ENCODE measurements at places on chromosomes 1 and 21.

DNA sequence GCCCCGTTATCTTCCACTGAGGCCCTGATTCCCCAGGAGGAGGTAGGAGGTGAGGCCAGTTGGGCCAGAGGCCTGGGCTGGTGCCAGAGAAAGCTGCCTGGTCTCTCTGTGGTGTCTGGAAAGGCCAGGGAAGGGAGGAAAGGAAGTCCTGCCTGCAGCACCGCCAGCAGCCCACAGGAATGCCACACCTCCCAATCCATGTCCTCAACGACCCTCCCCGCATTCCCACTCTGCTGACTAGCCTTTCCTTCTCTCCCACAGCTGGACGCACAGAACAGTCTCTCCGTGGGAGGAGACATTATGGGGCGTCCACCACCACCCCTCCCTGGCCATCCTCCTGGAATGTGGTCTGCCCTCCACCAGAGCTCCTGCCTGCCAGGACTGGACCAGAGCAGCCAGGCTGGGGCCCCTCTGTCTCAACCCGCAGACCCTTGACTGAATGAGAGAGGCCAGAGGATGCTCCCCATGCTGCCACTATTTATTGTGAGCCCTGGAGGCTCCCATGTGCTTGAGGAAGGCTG is 18.0 kb downstream of the CSF1 start:
- DNase-seq: no peak

DNA sequence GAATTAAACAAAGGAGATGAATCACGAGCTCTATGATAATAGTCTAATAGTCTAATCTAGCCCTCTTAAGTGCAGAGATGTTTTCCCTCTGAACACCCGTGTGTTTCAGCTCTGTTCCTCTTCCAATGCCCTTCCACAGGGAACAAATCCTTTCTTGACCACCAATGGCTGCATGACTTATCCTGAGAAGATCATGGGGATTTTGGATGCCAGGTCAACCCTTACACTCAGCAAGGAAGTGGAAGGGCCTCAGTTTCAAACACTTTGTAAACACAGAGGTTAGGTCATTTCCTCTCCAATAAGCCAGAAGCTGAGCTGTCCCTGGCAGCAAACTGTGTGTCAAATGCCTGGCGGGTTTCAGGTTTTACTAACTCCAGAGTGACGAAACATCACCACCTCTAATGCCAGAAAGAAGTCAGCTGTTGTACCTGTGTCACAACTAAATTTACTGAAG is 200.0 kb downstream of the GABPA start:
- DNase-seq: no peak

GRCh38 chr21:29678626-29679025 is 261.2 kb downstream of the GRIK1 start:
- no peak for DNase-seq

DNA sequence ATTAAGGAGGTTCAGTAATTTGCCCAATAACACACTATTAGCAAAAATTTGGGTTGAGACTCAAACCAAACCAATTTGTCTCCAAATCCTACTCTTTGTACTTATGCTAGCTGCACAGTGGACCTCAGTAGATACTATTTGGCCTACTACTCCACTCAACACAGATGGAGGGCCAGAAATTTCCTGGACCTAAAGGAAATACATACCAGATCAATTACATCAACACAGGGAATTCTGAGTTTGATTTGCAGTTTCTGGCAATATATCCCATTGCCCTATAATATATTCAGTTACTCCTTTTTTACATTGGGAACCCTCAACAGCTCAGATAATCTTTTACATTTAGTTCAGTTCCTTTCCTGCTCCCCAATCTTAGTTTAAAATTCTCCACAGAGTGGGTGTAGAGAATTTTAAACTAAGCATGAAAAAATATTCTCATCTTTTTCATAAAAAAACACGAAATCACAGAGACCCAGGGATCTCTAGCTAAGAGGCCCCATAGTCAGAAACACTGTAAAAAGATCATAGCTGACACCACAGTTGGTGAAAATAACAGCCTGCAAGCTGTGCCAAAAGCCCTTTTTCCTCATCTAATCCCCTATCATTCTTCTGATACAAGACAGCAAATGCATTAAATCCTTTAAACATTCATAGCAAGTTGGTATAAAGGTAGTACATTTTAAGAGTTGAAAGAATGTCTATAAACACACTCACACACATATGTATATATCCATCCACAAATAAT is 317.7 kb upstream of the ESRRG start:
- no peak for DNase-seq

DNA sequence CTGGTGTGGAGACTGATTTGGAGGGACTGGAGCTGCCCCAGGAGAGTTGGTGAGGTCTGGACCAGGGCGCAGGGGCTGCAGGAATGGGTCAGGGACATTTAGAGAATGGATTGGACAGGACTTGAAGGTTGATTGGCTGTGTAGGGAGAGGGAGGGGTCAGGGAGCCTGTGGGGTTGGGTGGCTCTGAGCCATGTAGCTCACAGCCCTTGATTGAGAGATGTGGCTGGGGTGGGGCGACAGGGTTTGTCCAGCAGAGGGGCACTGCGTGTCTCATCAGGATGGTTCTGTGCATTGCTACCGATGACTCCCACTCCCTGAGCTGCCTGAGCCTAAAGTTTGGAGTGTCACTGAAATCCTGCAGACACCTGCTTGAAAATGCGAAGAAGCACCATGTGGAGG is 12.1 kb downstream of the AZIN2 start:
- DNase-seq: no peak

- DNase-seq: no peak
These were observed 14.9 kb upstream of the SLC44A5 start for GRCh38 chr1:75625795-75626194.

- no peak for DNase-seq
These were observed 5.7 kb downstream of the FHL3 start for GRCh38 chr1:37999430-38000232.

DNA sequence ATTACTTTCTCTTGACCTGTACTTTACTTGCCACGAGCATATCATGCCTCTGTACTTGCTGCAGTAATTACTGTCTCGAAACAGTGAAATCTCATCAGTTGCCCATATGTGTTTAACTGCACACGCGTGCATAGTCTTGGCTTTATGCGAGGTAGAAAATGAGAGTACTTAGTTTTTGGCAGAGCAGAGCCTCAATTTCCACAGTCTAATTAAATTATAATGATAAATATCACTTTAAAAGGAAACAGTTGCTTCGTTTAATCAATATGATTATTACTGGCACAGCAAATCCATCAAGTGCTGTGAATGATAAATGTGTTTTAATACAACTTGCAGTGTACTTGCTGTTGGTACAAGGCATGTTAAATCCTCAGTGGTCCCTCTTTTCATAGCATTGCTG is 47.6 kb downstream of the ADARB1 start:
- no peak for DNase-seq

- no peak for DNase-seq
These were observed 6.9 kb downstream of the TMEM125 start for GRCh38 chr1:43276673-43277072.

GRCh38 chr1:57770236-57770635 is 346.4 kb upstream of the DAB1 start:
- DNase-seq: no peak

- no peak for DNase-seq
These were observed 215.8 kb upstream of the ZRANB2 start for GRCh38 chr1:71296551-71297134.

- DNase-seq: no peak
These were observed 10.5 kb downstream of the OTUD3 start for GRCh38 chr1:19892628-19893168.

DNA sequence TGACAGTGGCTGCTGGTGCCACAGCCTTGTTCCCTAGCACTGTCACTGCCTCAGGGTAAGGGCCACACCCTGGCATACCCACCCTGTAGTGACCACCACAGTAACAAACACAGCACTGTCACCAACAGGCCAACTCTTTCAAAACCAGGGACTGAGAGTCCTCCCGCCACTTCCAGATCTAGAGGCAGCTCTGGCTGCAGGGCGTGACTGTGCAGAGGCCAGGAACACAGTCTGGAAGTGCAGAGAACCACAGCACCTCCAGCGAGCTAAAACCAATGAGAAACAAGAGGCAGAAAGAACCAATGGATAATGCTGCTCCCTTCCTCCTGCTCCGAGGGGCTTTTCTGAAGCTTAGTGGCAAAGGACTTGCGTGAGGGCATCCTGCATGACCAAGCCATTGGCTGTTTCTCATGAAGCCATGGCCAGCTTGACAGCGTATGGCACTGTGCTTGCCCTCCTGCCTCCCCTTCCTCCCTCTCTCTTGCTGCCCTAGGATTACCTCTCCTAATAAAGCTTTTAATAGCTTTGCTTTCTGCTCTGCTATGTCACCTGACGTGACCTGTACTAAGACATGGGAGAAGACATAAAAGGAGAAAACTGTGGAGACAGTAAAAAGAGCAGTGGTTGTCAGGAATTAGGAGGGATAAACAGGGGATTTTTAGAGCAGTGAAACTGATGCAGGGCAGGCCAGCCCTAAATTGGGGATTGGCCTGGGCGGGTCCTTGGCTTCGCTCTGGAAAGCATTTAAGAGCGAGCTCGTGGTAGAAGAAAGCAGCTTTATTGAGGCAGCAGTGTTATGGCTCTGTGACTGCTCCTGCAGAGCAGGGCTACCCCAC is 7.2 kb downstream of the PARP1 start:
- DNase-seq: no peak

GRCh38 chr1:229229137-229229720 is 41.7 kb upstream of the RAB4A start:
- peak; percentile 75 for DNase-seq

DNA sequence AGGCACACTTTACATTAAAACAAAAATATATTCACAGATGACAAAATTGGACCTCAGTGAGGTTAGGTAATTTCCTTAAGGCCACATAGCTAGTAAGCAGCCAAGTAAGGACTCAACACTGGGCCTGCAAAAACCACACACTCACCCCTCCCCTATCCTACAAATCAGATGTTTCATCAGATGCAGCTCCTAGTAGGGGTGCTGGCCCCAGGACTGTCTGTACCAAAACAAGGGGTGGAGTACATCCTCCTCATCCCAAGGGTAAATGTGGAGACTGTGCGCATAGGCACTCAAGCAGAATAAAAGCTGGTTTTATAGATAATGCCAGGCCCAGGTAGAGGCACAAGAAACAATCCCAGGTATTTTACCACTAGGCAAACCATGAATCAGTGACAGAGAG is 25.7 kb downstream of the URB1 start:
- no peak for DNase-seq

DNA sequence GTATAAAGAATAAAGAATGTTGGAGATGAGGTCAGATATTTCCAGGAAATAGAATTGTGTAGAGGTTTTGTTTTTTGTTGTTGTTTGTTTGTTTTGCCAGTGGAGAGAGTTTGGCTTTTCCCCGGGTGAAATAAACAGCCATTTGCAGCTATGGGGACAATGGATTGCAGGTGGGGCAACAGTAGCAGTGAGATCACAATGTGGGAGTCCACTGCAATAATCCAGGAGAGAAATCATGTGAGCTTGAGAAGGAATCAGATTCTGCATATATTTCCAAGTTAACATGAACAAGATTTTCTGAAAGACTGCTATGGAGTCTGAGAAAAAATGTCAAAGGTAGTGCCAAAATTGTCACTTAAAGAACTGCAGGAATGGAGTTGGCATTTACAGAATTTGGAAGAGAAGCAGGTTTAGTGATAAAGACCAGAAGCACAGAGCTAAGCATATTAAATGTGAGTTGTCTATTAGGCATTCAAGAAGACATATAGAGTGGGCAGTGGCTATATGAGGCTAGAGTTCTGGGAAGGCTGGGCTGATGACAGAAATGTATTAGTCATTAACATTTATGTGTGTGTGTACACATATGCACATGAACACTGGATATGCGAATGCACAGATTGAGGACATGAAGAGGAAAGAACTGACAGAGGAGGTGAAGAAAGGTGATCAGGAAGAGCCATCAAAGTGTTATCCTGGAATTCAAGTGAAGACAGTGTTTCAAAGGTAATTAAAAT is 729.6 kb upstream of the PTBP2 start:
- DNase-seq: no peak

- DNase-seq: no peak
These were observed 40.9 kb downstream of the ALG6 start for GRCh38 chr1:63408331-63408730.

- DNase-seq: no peak
These were observed 49.4 kb downstream of the SRRM1 start for GRCh38 chr1:24692351-24692980.

DNA sequence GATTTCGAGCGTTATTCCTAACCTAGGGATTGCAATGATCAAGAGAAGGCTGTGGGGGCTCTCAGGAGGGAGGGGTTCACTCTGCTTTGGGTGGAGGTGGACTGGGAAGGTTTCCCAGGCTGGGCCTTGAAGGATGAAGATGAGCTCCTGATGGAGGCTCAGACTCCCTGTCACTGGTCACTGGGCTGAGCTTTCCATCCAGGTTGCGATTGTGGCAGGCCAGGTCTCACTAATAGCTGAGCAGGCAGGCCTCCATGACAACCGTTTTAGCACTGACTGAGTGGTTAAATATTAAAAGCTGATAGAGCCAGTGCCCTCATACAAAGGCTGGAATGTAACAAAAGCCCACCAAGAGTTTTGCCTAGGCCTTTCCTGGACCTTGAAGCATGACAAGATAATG is 36.2 kb upstream of the EFCAB14 start:
- DNase-seq: no peak

DNA sequence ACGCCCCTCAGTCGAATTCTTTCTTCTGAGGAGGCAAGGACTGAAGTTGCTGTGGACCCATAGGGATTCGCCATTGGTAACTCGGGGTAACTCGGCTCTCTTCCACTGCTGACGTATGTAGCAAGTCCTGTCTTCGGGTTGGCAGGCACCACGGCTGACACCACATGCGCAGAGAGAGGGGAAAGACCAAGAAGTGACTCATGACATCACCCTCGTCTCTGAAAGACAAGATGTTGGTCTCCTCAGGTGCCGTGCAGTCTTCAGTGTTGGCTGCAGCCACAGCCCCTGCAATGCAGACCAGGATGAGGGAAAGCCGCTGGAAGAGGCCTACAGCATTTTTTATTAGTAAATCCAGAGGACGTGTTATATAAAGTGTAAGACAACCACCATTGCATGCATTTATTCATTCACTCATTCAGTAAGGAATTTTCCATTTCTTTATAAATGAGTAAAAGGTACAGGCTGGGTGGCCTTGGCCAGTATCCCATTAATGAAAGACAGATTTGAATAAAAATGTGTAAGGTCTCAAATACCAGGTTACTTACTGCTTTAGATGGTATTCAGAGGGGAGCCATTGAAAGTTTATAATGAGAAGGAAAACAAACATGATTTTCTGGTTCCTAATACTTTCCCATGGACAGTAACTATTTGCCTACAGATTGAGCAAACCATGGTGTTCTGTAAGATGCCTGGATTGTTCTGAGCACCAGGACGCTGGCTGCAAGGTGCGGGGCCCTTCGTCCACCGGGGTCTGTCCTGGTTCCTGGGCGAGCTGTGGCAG is 50.7 kb upstream of the IRF2BP2 start:
- no peak for DNase-seq

GRCh38 chr1:71086331-71086730 is 5.5 kb upstream of the ZRANB2 start:
- no peak for DNase-seq

DNA sequence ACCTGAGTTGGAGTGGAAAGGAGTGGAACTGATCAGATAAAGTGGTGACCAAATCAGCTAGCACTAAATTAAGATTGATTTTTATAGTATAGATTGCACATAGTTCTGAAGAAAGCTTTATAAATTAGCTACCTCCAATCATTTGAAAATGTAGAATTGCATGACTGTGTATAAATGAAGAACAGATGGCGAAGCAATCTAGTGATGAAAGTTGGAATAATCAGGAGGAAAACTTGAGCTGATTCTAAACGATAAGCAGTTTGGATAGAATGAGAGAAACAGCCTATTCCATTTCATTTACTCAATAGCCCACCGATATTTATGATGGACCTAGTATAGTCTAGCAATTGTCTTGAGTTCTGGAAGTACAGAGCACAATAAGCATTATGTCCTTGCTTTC is 661.5 kb downstream of the PLA2G4A start:
- no peak for DNase-seq

GRCh38 chr1:240285540-240285939 is 193.9 kb downstream of the FMN2 start:
- DNase-seq: no peak

All from LoVo (cell line).